NCI-H2029 treated with DMSO at 0.1 percent for 48 hours (cell line): ENCODE measurements at places on chromosomes 5 and 9.

- DNase-seq, result no peak
Measured at GRCh38 chr5:16234598-16234997, 55.0 kb upstream of the MARCHF11 start.

- no peak for DNase-seq
Measured at GRCh38 chr5:139764886-139765408, 30.7 kb upstream of the PSD2 start.

GRCh38 chr5:125526966-125527365 is 780.5 kb upstream of the ZNF608 start:
- no peak for DNase-seq

- peak; percentile 82 for DNase-seq
Measured at GRCh38 chr5:62779010-62779422, 200.4 kb downstream of the LRRC70 start.

- no peak for DNase-seq
Measured at GRCh38 chr9:134264169-134264568, 62.1 kb upstream of the RXRA start.

DNA sequence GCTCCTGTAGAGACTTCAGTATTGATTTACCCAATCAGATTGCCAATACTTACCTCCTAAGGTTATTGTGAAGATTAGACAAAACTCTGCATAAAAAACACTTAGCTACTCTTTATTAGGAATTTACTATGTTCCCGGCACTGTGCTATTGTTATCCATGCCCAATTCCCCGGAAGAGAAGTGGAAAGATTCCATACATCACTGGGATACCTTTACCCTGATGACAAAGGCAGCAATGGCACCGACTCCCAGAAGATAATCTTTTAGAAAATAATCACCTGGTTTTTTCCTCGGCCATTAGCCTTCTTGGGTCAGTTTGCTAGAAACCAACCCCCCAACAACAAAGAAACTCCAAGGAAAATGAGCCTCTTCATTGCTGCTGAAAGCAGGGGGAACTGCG is 226.0 kb downstream of the SNX18 start:
- no peak for DNase-seq
